Stimulated activated CD8-positive, alpha-beta memory T cell treated with anti-CD3 and anti-CD28 coated beads, Interleukin-15, amount 100 ng/mL, for 1 hour (primary cell): ENCODE measurements at places on chromosomes 16 and 17.

DNA sequence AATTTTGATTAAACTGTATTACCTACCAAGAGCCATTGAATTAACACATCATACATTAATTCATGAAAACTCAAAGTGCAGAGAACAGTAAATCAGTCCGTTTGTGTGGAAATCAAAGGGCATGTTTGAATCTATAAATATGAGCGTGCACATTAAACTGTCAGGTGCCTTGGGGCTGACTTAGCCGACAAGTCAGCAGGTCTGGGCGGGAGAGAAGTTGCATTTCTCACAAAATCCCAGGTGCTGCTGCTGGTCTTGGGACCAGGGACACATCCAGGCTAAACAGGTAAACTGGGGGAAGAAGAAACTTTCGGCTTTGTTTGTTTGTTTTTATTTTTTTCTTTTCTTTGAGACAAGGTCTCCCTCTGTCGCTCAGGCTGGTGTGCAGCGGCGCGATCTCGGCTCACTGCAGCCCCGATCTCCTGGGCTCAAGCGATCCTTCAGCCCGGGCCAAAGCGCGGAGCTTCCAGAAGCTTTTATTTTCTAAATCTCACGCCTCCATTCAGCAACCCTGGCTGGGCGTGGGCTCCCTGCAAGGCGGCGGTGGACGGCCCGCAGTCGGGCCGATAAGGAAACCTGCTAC lies 213.9 kb downstream of the MRTFB start:
- no peak for DNase-seq

DNA sequence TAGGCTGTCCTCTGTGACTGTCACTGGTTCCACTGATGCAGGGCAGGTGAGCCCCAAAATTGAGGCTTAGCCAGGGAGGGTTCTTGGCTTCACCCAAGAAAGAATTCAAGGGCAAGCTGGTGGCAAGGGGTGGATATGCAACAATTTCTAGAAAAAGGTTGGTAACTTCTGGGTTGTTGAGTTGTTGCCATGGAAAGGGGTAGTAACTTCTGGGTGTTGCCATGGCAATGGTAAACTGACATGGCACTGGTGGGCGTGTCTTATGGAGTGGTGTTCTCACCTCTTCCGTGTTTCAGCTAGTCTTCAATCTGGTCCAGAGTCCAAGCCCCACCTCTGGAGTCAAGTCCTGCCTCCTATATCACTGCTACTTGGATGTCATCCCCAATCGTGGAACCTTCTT lies 9.5 kb upstream of the GUCY2D start:
- DNase-seq = no peak

DNA sequence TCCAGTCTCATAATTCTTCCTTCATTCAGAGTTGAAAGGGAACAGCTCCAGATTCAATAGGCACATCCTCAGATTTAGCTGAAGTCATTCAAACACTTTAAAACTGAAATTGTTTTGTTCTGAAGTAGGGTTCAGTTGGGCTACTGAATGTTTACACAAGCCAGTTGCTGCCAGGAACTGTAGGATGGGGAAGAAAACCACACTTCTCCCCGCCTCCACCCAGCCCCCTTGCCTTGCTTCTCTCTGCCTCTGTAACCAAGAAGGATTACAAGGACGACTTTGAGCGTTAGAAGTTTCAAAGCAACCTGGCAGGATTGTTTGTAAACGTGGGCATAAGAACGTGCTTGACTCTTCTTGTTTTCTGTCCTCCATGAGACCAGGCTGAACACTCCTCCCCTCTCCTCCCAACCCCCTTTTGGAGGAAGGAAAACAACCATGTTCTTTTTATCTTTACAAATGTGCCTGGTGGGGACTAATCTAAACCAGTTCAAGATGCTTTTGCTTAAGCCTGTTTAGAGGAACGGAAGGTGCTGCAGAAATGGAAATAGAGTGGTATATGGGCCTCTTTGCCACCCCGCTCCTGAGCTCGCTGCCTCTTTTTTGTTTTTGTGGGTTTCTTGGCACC lies 287.9 kb downstream of the FTO start:
- DNase-seq = no peak

DNA sequence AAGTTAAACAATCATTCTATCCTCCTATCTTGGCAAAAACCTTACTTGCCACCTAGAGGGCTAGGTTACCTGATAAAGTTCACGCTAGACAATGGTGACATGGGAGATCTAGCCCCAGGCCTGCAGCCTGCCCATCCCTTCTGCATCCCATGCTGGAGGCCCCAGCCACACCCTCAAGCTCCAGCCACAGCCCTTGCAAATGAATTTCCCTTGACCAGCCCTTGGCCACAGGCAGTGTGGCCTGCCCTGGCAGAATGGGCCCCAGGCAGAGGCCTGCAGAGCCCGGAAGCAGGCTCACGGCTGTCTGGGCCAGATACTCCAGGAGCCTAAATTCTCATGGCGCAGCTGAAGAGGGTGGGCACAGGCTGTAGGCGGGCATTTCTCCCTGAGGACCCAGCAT lies 14.9 kb downstream of the WNT3 start:
- DNase-seq = no peak

DNA sequence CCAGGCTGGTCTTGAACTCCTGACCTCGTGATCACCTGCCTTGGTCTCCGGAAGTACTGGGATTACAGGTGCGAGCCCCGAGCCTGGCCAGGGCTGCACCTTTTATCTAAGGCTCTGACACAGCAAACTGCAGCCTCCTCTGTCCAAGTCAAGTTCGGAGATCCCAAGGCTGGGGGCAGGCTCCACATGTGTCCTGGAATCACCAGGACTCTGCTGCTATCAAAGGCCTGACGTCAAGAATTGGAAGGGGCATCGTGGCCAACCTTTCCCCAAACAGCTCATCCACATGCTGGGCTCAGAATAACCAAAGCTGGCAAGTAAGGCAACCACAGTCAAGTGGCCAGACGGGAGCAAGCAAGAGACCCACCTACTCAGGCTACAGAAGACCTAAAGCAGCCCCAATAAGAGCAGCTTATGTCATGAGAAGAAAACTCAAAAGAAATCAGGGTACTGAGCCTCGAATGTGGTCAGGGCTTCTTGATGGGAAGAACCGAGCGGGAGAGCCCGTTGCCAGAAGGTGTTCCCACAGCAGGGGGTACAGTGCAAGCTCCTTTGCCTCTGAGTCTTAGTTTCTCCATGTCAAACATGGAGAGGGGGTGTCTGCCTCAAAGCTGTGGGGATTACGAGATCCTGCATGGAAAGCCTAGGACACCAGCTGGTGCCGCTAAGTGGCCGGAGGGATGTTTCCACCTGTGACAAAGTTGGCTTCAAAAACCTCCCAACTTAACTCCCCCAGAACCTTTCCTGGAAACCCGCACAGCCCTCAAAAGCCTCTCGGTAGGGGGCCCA lies 7.9 kb downstream of the MYBBP1A start:
- no peak for DNase-seq
